ENCODE measurements at places on chromosomes 7 and 10. TPM values are rescaled to one million over a fixed set of nuclear protein-coding genes. Genes with fewer than 3 reads are reported as not detected.

The RPEL1 gene
- not detected for total RNA-seq

The GHRHR gene
- not detected for total RNA-seq

The ENO4 gene
- total RNA-seq = not detected

The TEX47 gene
- not detected for total RNA-seq

The TBXAS1 gene
- 10.8 TPM for total RNA-seq

The COL1A2 gene
- 21.9 TPM for total RNA-seq

The RAMP3 gene
- total RNA-seq = 7.8 TPM

All from esophagus mucosa (tissue), 1 donor.